ENCODE measurements at places on chromosomes 7 and 10.
A peak's percentile ranks its signal among the peaks of the same experiment; 100 is the strongest.

DNA sequence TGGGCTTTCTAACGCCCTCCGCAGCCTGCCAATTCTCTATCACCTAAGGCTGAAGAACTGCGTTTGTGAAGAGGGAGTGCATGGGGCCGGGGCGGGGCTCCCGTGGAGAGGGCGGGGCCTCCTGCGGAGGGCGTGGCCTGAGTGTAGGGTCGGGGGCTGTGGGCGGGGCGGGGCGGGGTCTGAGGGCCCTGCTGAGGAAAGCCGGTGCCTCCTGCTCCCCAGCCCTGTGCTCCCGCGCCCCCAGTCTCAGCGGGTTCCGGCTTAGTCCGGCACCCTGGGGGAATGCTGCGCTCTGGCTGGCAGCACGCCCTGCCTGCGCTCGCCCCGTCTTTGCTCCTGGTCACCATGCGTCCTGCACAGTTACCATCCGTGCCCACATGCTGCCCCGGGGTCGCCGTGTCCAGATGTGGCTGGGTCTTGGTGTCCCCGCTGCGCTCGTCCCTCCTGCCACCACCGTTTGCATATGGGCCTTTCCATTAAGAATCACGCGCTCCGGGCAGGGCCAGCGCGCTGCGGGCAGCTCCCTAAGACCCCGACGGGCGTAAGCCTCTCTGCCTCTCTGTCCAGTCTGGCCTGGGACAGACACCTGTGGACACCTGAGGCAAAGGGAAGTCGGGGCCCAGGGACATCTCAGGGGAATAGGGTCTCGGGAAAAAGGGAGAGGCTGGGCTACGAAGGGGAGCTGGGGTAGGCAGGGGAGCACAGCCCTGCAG, 144.0 kb upstream of the RET start:
- DNase-seq: no peak

GRCh38 chr7:22378199-22378980, 21.4 kb upstream of the RAPGEF5 start:
- DNase-seq: no peak

- DNase-seq: peak; percentile 34
These were observed 139.3 kb upstream of the HDAC9 start for GRCh38 chr7:18356191-18356645.

- no peak for DNase-seq
These were observed 124.7 kb upstream of the C1QL3 start for GRCh38 chr10:16646181-16647059.

- no peak for DNase-seq
These were observed 785.9 kb downstream of the GATA3 start for GRCh38 chr10:8840356-8840755.

DNA sequence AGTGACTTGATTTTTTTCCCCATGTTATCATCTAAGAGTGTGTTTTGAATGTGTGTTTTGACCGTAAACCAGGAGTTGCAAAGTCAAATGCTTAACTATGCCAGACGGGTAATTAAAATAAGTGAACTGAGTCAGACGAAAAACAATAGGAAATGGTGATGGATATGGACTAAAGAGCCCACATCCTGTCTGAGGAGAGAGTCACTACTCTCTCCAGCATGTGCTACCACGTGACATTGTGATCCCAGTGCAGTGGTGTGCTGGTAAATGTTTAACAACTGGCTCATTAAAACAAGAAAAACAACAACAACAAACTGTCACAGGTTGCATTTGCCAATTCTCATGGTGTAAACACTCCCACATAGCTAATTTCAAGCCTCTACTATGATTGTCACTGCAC, 164.3 kb downstream of the SUGCT start:
- no peak for DNase-seq

GRCh38 chr10:24488631-24489030, 235.1 kb downstream of the ARHGAP21 start:
- DNase-seq: no peak

DNA sequence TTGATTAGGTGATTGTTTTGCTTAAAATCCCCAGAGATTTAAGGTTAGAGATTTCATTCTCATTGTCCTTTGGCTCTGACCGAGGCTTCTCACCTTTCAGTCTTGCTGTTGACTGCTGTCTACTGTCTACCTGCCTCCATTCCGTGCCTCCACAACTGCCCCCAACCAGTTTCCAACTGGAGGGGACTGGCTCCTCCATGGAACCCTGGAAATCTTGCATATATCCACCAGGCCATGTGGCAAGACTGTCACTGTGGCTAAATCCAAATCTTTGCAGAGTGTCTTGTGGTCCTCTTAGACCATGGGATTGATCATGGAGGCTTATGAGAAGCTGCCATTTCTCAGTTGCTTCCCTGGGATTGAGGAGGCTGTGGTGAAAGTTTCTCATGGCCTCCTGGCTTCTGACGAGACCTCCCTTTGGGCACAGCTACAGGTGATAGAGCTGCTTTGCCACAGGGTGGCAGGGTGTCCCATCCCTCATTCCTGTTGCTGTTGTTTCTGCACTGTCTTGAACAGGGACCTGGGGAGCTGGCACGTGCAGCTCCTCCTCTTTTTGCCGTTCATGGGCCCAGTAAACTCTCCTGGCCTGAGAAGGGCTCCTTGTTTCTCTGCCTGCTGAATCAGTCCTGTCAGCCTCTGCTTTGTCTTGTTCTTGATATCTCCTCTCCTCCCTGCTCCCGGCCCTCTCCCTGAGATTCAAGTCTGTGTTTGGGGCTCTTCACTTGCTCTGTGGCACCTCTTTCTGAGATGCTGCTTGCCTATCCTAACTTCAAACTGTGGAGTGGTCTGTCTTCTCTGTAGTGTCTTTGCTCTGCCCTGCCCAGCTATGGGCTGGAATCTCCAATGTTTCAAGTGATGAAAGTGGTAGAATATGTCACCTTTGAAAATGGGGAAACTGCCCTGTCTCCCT, 63.6 kb upstream of the IGFBP3 start:
- no peak for DNase-seq

GRCh38 chr7:116940689-116941370, 12.5 kb upstream of the ST7 start:
- DNase-seq: no peak

- no peak for DNase-seq
These were observed 71.8 kb downstream of the ZEB1 start for GRCh38 chr10:31390804-31391203.

DNA sequence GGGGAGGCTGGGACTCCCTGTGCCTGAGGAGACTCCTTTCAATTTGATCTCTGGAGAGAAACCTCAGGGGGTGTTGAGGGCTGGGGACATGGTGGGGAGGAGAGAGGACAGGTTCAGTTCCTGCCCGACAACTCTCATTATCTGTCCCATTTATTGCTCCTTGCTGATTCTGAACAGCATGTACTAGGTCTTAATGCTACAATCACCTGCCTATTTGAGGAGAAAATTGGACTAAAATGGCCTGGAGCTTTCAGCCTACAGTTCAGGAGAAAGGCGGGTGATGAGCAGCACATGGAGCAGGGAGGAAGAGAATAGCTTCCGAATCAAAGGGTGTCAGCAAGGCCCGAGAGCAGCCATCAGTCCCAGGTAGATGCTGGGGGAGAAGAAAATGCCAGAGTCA, 30.0 kb upstream of the ADCYAP1R1 start:
- no peak for DNase-seq

- peak; percentile 10 for DNase-seq
These were observed 415.1 kb downstream of the THSD7A start for GRCh38 chr7:11416641-11417458.

DNA sequence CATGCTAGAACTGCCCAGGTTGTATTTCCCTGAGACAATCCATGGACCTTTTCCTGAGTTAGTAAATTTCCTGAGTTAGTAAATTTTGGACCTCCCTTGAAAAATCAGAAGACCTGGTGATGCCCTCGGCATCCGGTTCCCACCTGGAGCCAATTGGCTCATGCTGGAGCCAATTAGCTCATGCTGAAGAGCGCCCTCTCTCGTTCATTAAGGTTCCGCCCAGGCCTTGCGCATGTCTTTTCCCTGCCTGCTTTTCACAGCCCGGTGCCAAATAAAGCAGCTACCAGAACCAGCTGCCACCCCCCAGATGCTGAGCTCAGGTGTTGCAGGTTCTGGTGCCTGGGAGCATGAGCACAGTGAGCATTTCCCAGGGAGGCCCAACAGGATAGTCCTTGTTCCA, 96.2 kb downstream of the APBB1IP start:
- DNase-seq: no peak

GRCh38 chr10:5490032-5490431, 9.3 kb downstream of the CALML5 start:
- no peak for DNase-seq

DNA sequence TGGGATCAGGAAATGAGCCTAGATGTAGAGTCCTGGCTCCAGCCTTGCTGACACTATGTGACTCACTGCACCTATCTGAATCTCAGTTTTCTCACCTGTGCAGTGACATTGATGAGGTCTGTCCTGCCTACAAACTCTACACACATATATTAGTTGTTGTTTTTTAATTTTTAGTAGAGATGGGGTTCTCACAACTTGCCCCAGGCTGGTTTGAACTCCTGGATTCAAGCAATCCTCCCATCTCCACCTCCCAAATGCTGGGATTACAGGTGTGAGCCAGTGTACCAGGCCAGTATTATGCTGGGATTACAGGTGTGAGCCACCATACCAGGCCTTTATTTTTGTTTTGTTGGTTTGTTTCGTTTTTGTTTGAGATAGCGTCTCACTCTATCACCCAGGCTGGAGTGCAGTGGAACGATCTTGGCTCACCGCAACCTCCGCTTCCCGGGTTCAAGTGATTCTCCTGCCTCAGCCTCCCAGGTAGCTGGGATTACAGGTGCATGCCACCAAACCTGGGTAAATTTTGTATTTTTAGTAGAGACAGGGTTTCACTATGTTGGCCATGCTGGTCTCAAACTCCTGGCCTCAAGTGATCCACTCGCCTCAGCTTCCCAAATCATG, 11.8 kb upstream of the DDIT4 start:
- no peak for DNase-seq

GRCh38 chr10:97585439-97585811, 1.2 kb downstream of the HOGA1 start:
- no peak for DNase-seq

- DNase-seq: no peak
These were observed 163.6 kb downstream of the NEURL1 start for GRCh38 chr10:103657061-103657591.

- DNase-seq: no peak
These were observed 12.6 kb downstream of the DPYSL4 start for GRCh38 chr10:132199268-132199853.

GRCh38 chr7:157423886-157424565, 87.2 kb downstream of the DNAJB6 start:
- DNase-seq: no peak

DNA sequence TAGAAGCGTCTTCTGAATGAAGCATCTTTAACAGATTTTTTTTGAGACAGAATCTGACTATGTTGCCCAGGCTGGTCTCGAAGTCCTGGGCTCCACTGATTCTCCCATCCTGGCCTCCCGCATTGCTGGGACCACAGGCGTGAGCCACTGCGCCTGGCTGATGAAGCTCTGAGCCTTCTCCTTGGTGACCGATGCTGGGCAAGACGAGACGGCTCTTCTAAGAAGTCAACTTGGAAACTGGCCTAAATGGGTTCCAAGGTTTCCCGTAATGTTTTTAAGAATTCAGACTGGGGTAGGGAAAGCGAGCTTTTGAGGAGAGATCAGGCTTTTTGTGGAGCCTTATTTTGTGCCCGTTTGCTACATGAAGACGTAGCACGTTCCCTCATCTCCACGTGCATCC, 224.5 kb downstream of the ZMYND11 start:
- peak; percentile 28 for DNase-seq

DNA sequence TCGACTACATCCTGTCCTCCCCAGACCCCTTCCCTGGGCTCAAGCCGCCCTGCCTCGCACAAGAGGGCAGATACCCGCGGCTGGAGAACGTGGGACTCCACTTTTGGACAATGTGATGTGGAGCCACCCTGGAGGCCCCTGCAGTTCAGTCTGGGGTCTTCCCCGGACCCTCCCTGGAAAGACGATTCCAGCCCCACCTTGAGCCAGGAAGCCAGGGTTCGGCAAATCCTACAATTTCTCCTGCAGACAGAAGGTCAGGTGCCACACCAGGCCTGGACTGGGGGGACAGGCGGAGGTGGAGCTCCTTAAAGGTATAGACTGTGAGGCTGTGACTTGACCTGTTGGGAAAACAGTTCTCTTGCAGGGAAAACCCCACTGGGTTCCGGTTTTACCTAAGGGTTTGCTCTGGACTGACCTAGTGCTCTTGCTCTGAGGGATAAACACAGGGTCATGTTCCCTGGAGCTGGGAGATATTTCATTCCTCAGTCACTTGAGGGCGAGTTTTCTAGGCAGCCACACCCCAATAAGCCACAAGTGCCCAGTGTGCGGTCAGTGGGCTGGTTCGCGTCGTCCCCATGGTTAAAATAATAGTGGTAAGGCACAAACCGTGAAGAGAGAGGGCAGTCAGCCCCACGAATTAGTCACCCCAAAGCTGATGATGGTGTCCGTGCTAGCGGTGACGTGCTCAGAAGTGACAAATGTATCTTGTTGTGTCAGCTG, 1.6 kb downstream of the FOXL3 start:
- no peak for DNase-seq

- DNase-seq: no peak
These were observed 10.4 kb downstream of the PSD start for GRCh38 chr10:102408131-102408727.

DNA sequence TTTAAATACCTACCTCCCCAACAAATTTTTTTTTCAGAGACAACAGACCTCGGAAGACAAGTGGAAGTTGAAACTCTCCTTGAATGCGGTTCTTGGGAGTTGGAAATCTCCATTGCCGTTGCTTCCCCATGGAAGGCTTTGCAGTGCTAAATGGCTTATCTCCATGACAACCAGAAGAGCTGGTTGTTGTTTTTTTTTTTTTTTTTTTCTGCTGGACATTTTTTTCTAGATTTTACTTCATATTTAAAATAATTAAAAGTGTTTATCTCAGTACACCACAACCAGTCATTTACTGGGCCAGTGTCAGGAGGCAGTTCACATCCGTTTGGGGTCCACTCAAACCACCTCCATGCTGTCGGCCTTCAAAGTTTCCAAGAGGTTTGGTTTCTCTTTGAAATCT, 348.5 kb upstream of the PRKCQ start:
- DNase-seq: no peak

DNA sequence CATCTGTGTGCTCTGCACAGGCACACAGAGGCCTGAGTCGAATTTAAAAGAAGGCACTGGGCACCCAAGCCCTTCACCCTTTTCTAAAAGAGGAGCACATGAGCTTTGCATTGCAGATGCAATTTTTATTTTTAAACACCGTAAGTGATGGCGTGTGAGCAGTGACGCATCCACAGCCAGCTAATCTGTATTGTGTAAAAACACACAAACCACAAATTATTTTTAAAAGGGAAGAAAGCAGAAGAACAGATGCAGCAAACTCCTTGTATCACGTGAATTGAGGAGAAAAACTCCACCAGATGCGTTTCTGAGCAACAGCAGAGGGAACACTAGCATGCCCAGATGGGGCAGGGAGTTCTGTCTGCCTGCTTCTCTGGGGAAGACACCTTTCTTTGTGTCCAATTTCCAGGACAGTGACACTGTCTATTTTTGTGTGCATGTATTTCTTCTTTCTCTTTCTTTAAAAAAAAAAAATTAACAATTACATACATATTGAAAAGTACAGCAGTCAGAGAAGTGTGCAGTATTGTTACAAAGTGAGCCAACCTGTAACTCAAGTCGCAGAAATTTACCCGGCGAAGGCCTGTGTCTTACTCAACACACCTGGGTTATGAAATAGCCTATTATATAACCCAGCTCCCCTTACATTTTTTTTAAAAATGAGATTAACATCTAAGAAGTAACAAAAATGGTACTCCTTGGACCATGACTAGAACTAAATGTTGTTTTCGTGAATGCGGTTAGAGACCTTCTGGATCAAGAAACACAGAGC, 39.2 kb downstream of the EEPD1 start:
- peak; percentile 29 for DNase-seq

GRCh38 chr7:11327633-11328032, 354.0 kb downstream of the PHF14 start:
- DNase-seq: no peak
